Mesothelial cell of epicardium (in vitro differentiated cells): ENCODE measurements at places on chromosomes 1 and 21.

- DNase-seq = no peak
Measured at GRCh38 chr1:41766041-41766440, 152.7 kb downstream of the HIVEP3 start.

- DNase-seq = no peak
Measured at GRCh38 chr21:42220138-42220701, 1.3 kb downstream of the ABCG1 start.

DNA sequence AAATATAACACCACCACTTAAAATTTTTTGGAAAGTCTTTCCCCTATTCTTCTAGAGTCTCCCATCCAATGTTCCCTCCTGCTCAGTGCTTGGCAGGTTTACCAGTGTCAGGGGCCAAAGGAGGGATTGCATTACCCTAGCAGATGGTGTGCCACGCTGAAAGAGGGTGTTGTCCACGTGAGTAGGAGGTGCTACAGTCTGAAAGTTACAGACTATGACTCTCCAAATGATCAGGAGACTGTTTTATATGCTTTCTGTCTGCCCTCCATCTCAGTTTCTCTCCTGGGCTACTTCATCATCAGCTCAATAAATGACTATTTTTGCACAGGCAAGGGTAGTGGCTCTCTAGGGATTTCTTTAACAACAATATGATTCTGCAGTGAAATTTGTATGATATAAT lies 31.3 kb upstream of the ANGPTL7 start:
- no peak for DNase-seq

DNA sequence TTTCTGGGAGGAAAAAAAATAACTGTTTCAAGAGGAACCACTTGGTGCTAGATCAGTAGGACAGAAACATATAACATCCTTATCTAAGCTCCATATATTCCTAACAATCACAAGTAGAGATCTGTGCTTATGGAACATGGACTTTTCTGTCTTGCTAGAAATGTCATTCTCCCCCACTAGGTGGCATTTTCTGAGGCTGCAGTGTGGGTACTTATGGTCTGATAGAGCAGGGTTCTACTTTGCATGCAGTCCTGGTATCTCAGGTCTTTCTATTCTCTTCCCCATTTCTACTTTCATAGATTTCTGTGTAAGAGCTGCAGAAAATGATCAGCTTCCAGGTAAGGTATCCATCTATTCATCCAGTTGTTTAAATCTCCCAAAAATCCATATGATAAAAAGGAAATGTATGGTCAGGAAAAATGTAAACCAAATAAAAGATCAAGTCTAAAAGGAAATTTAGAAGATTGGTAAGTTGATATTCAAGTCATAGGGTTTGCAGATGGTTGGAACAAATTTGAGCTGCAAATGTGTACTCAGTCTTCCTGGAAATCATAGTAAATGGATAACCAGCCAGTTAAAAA lies 1.5 kb downstream of the ZNF684 start:
- DNase-seq = no peak

GRCh38 chr1:35893051-35893879 lies 10.3 kb downstream of the AGO1 start:
- no peak for DNase-seq

DNA sequence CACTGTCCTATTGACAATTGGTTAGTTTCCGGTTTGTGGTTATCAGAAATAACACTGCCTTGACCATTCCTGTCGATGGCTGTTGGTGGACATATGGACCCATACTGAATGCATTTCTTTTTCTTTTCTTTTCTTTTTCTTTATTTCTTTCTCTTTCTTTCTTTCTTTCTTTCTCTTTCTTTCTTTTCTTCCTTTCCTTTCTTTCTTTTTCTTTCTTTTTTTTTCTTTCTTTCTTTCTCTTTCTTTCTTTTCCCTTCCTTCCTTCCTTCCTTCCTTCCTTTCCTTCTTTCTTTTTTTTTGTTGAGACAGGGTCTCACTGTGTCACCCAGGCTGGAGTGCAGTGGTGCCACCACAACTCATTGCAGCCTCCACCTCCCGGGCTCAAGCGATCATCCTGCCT lies 24.4 kb downstream of the RIPPLY3 start:
- DNase-seq = no peak

DNA sequence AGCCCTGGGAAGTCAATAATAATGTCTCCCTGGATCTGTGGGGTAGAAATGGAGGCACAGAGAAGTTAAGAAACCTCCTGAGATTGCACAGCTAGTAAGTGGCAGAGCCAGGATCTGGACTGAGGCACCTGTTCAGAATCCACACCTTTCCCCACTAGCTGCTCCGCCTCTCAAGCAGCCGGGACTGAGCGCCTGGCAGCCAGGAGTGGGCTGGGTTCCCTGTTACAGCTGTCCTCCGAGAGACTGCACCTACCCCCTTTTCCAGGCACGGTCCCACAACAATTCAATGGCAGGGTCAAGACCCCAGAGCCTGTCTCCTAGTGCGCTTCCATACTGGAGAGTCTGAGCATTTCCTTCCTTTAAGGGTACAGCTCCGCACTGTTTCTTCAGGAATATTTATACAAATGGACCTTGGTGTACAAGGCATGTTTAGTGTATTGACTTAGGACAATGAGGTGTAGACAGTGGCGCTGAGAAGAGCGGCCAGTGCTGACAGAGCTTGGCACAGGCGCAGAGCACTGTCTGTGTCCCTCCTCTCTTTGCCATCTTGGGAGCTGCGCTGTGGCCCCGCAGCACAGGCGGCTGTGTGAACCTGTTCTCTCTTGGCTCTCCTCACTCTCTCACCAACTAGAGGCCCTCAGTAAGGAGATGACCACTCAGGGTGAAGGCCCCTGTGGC lies 24.4 kb downstream of the GRHL3 start:
- DNase-seq = no peak

DNA sequence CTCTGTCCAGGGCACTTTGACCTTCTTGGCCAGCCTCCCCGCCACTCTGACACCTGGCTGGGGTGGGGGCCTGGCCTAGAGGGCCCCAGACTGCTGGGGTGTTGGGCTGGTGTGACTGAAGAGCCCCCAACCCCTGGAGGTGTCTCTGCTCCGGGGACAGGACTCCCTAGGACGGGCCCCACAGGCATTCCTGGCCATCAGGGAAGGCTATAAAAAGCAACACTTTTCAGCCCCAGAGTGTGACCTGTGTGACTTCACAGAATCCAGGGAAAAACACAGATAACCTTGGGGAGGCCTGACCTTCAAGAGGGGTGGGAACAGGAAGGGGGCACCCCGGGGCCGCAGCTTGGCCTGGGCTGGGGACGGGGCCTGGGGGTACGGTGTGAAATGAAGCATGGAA lies 24.0 kb upstream of the CASZ1 start:
- DNase-seq = no peak

GRCh38 chr1:8858888-8859706 lies 19.4 kb downstream of the ENO1 start:
- no peak for DNase-seq

DNA sequence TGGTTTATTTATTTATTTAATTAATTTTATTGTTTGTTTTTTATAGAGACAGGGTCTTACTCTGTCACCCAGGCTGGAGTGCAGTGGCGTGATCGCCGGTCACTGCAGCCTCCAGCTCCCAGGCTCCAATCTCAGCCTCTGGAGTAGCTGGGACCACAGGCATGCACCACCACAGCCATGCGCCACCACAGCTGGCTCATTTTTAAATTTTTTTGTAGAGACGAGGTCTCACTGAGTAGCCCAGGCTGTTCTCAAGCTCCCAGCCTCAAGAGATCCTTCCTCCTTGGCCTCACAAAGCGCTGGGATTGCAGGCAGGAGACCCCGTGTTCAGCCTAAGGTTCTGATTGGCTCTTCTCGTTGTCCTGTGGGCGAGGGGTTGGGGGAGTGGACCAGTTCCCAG lies 22.1 kb downstream of the UMODL1 start:
- DNase-seq = no peak

GRCh38 chr1:199245946-199246345 lies 607.1 kb downstream of the PTPRC start:
- no peak for DNase-seq

GRCh38 chr21:37695111-37695510 lies 221.1 kb downstream of the KCNJ6 start:
- DNase-seq = no peak

DNA sequence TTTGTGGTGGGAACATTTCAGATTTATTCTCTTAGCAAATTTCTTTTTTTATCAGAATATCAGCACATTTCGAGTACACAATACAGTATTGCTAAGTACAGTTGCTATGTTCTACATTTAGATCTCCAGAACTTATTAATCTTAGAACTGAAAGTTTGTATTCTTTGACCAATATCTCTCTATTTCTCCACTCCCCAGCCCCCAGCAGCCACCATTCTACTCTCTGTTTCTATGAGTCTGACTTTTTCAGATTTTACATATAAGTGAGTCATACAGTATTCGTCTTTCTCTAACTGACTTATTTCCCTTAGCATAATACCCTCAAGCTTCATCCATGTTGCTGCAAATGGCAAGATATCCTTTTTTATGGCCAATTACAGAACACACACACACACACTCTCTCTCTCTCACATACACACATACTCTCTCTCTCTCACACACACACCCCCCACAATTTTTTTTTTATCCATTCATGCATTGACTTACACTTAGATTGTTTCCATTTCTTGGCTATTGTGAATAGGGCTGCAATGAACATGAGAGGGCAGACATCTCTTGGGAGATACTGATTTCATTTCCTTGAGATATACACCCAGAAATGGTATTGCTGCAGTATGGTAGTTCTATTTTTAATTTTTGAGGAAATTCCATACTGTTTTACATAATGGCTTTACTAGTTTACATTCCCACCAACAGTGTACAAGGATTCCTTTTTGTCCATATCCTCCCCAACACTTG lies 15.7 kb downstream of the RPTN start:
- DNase-seq = no peak

- DNase-seq = no peak
Measured at GRCh38 chr1:108703939-108704338, 8.8 kb upstream of the FNDC7 start.

GRCh38 chr1:101971304-101971703 lies 25.4 kb downstream of the OLFM3 start:
- DNase-seq = no peak

GRCh38 chr1:29237129-29237821 lies 953 bp downstream of the PTPRU start:
- no peak for DNase-seq

DNA sequence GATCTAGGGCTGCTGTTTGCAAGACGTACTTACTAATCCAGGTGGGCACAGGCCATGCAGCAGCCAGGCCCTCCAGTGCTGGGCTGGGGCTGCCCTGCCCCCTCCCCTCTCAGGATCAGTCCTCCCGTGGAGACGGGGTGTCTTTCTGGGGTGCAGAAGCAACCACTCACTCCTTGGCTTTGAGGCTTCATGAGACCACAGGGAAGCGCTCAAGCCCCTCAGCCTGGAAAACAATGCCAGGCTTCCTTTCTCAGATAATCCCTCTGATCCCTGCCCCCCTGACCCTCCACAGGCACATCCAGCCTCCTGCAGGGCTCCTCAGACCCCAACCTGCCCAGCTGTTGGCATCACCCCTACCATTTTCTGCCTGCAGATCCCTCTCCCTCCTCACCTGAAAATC lies 13.9 kb upstream of the C2CD2 start:
- DNase-seq = no peak

DNA sequence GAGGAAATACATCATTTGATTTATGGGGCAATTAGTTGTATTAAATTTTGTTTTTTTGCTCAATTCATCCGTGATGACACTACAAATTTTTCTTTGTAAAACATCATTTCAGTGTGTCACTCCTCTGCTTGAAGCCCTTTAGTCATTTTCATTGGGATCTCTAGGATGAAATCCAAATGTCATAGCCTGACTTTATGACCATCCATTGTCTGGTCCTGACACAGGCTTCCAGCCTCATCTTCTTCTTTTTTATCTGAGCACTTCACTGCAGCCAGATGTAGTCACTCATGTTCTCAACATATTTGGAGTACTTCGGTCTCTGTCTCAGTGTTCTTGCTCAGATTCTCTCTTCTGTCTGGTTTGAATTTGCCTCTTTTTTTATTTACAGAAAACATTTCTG lies 173.1 kb downstream of the HMCN1 start:
- DNase-seq = no peak

GRCh38 chr1:229409616-229410369 lies 24.1 kb downstream of the ACTA1 start:
- no peak for DNase-seq

DNA sequence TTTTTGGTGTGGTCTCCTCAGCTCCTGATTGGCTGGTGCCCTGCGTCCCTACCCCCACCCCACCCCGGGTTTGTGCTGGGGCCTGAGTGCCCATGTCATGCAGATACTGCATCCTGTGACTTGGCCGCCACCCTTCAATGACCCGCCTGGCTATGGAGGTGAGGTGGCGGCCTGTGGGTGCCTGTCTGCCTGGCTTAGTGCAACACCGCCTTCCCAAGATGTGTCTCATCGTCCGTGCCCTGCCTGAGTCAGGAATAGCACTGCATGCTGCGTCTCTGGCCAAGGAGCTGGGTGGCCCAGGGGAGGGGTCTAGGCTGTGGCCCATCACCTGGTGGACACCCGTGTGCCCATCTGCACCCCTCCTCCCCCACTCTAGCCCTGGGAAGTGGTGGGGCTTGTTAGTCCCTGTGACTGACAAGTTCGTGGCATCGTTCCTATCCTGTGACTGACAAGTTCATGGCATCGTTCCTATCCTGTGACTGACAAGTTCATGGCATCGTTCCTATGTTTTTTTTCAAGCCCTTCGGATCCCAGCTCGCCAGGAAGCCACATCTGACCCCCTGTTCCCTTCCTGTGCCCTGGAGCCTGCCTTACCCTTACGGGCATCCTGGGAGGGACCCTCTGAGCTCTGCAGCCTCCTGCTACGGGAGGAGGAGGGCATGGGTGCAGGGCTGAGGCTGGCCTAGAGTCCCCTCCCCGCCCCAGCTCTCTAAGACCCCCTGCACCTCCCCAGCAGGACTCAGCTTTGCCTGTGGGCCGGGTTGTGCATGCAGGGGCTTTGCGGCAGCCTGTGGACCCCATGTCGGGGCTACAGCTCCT lies 7.5 kb downstream of the SLX9 start:
- DNase-seq = no peak

- DNase-seq = no peak
Measured at GRCh38 chr1:209767096-209767495, 11.2 kb downstream of the TRAF3IP3 start.

DNA sequence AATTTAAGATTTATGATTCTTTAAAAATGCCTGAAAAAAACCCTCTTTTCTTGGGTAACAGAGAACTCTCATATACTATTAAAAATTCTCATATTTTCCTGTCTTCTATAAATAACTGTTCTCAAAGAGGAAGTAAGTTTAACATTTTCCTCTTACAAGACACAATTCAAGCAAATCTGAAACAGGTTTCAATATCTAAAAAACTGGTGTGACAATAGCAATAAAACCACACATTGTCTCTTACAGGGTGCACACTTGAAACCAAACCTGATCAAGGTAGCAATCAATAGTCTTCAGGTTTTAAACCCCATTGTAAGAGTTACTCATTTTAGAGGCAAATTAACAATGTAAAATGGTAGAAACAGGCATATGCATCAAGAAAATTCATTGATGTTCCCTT lies 28.0 kb downstream of the FUBP1 start:
- no peak for DNase-seq

- no peak for DNase-seq
Measured at GRCh38 chr1:10242811-10243210, 32.4 kb downstream of the KIF1B start.

DNA sequence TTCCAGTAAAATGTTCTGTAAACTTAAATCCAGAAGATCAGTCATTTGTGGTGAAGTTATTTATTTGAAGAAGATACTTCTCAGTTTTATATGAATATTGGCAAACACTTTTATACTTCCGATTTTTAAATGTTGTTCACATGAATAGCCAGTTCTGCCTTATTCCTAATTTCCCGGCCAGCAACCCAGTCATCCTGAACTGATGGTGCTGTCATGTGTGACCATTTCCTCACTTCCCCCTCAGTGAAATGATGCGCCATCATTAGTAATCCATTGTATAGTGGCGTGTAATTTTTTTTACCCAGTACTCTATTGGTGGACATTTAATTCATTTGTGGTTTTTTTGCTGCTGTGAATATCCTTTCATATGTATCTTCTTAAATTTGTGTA lies 16.4 kb downstream of the GPSM2 start:
- DNase-seq = no peak
